ENCODE measurements at places on chromosomes 7 and 10.
A peak's percentile ranks its signal among the peaks of the same experiment; 100 is the strongest.

- DNase-seq = no peak
These were observed 41.4 kb upstream of the SMARCD3 start for GRCh38 chr7:151289891-151290290.

DNA sequence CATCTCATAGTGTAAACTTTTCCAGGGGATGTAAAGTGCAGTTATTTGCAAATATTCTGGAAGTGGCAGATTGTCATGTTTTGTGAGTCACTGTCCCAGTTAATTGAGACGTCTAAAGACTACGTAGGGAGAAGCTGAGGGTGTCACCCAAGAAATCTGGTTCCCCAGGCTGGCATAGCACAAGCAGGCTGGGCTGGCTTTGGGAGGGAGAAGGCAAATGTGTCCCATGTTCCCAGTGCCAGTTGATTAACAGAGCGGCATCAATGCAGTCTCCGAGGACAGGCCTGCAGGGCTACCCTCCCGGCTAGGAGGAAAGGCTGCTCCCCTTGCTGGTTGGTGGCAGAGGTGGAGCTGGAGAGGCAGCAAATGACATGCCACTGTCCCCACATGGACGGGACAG is 388.3 kb upstream of the MKI67 start:
- DNase-seq = no peak

DNA sequence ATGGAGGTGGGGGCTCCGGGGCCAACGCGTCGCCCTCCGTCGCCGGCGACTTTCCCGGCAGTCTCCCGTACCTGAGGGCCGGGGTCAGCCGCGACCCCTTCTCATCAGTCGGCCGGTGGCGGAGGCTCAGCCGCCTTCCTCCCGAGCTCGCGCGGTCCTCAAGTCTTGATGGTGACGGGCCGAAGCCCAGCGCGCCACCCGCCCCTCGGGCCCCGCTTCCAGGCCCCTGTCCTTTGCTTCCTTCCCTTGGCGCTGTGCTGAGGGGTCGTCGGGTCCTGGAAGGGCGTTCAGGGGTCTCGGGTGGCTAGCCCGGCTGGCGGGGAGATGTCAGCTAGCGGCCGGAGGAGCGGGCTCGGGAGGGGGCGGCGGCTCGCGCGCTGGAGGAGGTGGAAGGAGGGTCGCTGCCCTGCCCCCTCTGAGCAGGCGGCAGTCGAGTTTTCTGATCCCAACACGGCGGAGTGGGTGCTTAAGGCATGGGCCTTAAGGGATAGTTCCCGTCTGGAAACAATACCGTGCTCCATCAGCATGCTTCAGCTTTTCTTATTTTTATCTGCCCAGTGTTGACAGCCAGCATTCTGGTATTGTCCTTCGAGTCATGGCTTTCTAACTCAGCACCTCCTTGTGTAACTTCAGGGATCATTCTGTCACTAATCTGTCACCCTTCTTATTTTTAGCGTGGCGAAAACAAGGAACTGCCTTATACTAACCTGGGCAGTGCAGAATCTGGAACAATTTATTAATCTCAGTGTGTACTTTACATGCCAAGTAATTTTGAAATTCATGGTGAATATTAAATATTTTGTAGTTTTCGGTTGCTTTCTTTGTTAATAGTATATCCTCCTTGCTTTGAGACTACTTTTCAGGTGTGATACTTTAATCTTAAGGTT is 748 bp downstream of the PHTF2 start:
- peak; percentile 36 for DNase-seq

DNA sequence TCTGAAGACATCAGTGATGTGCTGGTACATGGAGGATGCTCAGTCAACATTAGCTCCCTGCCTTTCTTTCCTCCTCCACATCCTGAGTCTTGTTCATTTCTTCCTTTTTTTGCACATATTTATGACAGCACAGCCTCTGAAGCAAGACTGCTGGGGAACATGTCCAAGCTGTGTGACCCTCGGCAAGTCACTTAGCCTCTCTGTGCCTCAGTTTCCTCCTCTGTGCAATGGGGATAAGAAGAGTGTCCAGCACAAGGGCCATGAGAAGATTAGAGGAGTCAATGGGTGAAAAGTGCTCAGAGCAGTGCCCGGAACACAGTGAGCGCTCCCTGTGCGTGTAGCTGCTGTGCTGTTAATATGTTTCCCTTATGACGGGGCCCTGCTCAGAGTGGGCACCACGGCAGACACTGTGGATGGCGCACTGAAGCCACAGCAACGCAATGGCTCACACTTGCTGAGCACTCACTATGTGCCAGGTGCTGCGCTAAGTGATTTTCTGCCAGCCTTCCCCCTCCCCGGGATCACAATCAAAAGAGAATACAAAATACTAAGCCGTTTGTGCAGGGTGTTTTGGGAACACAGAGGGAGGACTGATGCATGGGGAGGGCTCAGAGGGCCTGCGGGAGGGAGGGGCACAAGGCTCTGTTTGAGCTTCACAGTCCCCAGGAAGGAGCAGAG is 28.7 kb downstream of the ZCCHC24 start:
- no peak for DNase-seq

DNA sequence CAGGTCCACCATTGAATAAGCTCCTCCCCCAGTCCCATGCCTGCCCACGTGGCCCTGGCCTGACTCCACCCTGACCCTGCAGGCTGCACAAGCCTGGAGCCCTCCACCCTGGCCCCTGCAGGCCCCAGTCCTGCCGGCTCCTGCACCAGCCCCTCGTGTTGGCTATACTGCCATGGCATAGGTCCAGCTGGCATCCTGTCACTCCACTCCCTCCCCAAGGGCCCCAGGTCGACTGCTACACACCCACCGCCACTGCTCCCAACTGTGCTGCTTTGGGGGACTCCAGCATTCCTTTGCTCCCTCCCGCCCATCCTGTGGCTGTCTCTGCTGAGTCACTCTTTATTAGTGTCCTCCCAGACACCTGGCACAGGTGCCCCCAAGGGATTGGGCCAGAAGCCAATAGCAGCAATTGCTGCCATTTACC is 32.4 kb upstream of the HSPA12A start:
- DNase-seq = no peak

- DNase-seq = no peak
These were observed 174.6 kb upstream of the ITGB1 start for GRCh38 chr10:33132626-33133025.

DNA sequence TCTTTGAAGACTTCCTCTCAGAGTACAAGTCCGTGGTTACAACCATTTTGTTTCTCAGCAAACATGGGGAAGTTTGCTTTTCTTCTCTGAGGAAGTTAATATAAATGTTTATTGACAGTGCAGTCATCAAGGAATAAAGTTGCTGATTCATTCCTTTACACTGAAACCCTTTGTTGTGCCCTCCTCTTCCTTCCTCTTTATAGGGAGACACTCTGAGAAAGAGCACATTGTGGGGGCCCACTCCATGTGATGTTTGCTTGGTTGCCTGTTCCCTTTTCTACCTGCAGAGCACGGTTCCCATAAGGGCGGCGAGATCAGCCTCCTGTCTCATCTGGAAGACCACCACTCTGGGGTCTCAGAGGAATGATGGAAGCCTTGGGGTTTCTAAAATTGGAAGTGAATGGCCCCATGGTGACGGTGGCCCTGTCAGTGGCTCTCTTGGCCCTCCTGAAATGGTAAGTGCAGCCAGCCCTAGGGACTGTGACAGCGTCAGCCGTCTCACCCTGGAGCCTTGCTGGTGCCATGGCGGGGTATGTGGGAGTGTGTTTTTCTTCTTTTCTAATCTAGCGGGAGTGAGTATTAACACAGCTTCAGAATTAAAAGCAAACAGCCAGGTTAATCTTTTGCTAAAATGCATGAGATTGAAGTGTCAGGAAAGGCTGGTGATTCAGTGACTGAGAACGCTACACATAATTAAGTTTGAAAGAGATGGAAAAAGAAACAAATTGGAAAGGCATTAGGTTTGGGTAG is at the start of gene TBXAS1:
TSS of gene TBXAS1 (plus strand) at position 240 of the 750 bp plus-strand sequence. CDS start at position 367, 127 bp downstream.
- DNase-seq = no peak

- no peak for DNase-seq
These were observed 169.9 kb downstream of the PIP4K2A start for GRCh38 chr10:22544325-22545068.

DNA sequence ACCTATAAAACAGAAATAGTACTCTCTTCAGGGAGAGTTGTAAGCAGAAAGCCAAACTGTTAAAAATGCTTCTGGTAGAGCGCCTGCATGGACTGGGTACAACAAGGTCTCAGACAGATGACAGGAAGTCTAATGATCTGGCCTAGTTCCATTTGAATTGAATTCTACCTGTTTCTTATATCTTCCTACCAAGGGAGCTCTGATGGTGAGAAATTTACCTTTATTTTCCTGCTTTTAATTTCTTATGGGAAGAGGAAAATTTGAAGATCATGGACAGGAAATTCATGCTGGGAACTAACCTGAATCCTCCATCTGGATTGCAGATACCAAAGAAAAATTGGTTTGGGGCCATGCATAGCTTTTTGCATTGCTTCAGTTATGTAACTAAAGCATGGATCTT is 63.3 kb downstream of the BMPER start:
- peak; percentile 28 for DNase-seq

GRCh38 chr7:5704534-5704922 is 76.9 kb downstream of the RNF216 start:
- peak; percentile 86 for DNase-seq
